ENCODE measurements at places on chromosomes 2 and 18.

GRCh38 chr2:68086166-68086565, 23.4 kb upstream of the C1D start:
- no peak for DNase-seq

GRCh38 chr2:109081374-109081773, 47.6 kb upstream of the SH3RF3 start:
- no peak for DNase-seq

DNA sequence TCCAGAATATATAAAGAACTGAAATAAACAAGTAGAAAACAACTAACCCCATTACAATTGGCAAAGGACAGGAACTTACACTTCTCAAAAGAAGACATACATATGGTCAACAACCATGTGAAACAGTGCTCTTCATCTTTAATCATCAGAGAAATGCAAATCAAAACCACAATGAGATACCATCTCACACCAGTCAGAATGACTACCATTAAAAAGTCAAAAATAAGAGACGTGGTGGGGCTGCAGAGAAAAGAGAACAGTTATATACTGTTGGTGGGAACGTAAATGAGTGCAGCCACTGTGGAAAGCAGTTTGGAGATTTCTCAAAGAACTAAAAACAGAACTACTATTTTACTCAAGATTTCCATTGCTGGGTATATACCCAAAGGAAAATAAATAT, 1696.3 kb upstream of the TMEFF2 start:
- no peak for DNase-seq

GRCh38 chr2:75556679-75557366, 3.9 kb downstream of the EVA1A start:
- no peak for DNase-seq

GRCh38 chr18:3418083-3418482, 31.9 kb upstream of the TGIF1 start:
- DNase-seq = no peak

GRCh38 chr2:66869076-66869475, 434.2 kb downstream of the MEIS1 start:
- no peak for DNase-seq

DNA sequence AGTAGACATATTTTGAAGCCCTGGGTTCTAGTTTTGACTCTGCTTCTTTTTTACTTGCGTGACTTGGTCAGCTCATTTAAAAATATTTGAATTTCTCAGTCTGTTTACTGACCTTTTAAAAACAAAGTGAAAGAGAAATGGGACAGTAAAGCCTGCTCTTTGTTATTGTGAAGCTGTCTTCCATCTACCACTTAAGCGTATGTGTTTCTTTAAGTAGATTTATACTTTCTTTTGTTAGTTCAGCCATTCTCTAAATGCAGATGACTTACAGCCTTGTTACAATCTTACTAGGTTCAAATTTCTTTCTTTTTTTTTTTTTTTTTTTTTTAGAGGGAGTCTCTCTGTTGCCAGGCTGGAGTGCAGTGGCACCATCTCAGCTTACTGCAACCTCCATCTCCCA, 79.5 kb downstream of the UBR3 start:
- DNase-seq = no peak

DNA sequence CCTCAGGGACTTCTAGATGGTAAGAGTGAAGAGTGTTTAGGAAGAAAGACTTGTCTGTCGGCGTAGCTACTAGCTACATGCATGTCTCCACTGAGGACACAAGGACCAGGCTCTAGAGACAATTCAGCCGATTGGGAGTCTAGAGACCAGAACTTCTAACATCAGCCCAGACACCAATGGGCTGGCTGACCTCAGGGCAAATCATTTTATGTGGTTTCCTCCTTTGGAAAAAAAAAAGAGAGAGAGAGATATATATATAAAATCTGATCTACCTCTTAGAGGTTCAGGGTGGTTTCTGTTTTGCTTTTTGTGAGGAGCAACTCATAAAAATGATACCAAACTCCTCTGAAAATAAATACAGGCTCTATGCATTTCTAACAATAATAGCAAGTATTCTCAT, 212.8 kb downstream of the BCL2 start:
- no peak for DNase-seq

DNA sequence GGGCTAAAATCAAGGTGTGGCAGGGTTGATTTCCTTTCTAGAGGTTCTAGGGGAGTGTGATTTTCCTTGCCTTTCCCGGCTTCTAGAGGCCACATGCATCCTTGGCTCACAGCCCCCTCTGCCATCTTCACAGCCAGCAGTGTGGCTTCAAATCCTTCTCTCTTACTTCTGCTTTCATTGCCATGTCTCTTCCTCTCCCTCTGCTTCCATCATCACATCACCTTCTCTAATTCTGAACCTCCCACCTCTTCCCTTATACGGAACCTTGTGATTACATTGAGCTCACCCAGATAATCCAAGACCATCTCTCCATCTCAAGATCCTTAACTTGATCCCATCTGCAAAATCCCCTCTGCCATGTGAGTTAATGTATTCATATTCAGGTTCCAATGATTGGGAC, 56.2 kb upstream of the RMDN2 start:
- DNase-seq = no peak

GRCh38 chr2:144362401-144362800, 157.5 kb downstream of the ZEB2 start:
- no peak for DNase-seq

GRCh38 chr2:100880730-100881129, 60.8 kb downstream of the NPAS2 start:
- no peak for DNase-seq

DNA sequence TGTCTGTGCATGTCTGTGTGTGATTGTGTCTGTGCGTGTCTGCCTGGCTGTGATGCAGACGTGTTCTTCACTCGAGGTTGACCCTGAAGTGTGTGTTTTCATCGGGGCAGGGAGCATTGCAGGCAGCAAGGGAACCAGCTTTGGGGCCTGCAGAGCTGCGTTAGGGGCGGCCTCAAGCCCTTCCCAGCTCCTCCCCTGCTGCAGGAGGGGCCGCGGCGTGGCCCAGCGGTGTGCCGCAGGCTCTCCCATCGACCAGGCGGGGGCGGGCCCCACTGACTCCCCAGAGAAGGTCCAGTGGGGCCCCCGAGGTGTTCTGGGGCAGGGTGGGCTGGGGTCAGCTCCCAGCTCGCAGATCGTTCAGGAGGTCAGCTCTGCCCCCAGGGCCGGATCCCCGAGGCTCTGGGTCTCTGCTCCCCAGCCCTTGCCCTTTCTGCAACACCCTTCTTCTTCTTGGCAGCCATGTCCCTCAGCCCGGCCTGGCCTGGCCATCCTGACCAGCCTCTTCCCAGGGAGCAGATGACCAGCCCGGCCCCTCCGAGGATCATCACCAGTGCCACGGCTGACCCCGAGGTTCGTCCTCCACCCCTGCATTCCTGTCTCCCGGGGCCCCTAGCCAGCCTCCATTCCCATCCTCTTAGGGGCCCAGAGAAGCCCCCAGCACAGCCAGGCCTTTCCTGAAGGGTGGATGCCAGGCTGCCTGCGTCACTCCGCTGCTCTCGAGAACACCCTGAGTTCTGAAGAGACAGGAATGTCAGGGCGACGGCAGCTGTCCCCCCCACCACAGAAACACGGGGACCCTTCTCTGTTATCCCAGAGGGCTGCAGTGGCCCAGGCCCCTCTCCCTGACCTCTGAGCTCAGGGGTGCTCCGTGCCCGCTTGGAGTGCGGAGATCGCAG, 11.1 kb upstream of the KLHL30 start:
- DNase-seq = peak; percentile 51

DNA sequence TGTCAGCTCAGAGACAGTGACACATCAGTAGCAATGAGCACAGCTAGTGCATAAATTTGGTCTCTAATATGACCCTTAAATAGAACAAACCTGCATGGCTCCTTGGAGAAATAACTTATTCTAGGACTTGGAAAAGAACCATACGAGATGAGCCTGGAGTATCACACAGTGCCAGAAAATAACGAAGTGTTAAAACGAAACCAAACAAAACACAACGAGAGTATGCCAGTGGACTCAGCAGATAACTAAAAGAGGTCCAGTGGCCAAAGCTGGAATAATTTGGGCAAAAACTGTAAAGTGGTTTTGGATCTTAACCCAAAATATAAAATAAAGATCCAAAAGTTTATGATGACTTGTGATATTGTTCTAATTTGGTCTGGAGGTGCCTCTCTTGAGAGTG, 1599.0 kb upstream of the LRRTM1 start:
- DNase-seq = no peak

DNA sequence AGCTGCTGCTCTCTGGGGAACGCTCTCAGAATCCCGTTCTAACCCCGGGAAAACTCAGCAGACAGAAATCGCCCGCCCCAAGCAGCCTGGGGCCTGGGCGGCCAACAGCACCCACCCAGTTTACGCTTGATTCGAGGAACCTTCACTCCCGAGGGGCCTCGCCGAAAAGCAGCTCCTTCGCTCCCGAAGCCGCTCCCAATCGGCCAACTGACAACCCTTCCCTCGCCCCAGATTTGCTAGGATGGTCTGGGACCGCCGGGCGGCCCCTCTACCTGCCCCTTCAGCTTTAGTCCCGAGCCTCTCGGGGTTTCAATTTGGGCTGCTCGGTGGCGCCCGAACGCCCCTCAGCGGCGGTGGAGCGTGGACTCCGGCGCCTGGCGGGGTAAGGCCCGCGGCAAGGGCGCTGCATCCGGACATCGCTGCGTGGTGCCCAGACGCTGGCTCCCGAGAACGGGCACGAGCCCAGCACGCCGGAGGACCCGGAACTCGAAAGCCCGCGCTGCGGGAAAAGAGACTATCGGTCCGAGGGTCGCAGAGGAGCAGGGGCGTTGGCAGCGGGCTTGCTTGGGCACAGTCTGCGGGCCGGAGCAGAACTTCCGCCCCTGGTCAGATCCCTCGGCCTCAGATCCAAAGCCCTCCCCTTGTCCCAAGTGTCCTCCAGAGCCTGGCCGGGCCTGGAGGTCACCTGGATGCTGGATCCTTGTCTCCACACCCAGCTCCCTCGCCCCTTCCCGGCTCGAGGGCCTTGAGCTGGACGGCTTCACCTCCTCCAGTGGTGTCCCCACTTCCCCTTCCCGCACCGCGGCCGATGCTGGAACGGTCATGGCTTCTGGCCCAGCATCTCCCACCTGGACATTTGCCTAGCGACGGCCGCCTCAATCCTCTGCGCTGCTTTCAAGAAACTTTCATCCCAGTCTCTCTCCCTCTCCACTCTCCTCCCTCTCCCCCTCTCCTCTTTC, 3.0 kb upstream of the OTX1 start:
- DNase-seq = peak; percentile 57
